Heart right ventricle (tissue), 16 donors: ENCODE measurements at places on chromosomes 5 and 9. TPM values are rescaled to one million over a fixed set of nuclear protein-coding genes. Genes with fewer than 3 reads are reported as not detected.

The C9orf50 gene
- total RNA-seq = not detected

The ARL14EPL gene
- total RNA-seq = not detected

The PLCXD3 gene
- total RNA-seq = 40.6 TPM

The CDX1 gene
- total RNA-seq = 0.32 TPM

The NDUFAF2 gene
- 42.7 TPM for total RNA-seq

The SMIM32 gene
- total RNA-seq = not detected
